Cerebellar nuclear complex (tissue), 1 donor: ENCODE measurements at places on chromosomes 16 and 17.

GRCh38 chr16:78365366-78365765, 265.9 kb downstream of the WWOX start:
- DNase-seq, result no peak

- no peak for DNase-seq
These were observed at the start of gene SLC6A4 for GRCh38 chr17:30235386-30236296. TSS of gene SLC6A4 (minus strand) at chr17:30235697. CDS start at chr17:30221958, 13,739 bp downstream.

- DNase-seq, result no peak
These were observed 35.1 kb upstream of the CREBBP start for GRCh38 chr16:3915426-3916260.

DNA sequence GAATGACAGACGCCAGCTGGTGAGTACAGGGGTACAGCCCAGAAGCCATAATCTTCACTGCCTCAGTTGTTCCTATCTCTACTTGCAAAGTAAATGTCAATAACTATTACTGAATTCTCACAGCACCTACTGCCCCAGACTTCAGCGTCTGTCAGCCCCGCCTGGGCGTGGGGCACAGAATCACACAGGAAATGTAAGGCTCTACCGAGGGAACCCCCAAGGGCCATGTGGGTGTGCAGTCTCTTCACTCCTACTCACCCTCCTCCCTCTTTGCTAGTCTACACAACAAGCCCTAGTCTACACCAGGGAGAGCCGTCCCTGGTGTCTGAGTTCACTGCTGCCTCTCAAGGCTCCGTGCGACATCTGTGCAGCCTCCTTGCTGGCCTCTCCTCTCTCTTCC, 4.5 kb downstream of the NPTX1 start:
- DNase-seq, result no peak

DNA sequence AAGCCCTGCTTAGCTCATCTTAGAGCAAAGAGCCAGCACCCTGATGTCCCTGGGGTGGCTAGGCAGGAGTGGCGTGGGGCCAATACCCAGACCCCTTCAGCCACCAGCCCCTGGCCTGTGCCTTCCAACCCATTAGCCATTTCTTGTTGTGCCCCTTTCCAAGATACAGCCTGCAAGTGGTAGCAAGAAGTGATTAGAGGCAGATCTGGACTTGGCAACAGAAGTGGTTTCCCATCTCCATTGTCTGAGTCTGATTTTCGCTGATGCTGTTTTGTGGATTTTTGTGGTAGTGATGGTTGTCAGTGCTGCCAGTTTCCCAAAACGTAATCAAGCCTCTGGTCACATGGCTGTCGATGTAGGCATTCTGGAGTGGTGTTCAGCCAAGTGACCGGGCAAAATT, 25.7 kb downstream of the PLCD3 start:
- no peak for DNase-seq
